ENCODE measurements at places on chromosomes 2 and 18.

DNA sequence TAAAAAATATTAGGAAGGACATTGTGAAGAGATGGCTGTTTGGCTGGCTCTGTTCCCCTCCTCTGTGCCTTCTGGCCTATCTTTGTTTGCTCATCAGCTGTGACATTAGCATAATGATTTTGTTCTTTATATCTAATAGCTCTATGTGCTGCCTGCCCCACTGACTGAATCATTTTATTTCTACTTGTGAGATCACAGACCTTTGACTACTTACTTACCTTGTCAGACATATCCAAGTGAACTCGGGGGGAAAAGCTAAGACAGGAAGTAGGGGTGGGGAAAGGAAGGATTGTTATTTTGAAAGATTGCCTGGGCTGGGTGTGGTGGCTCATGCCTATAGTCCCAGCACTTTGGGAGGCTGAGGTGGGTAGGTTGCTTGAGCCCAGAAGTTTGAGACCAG lies 104.2 kb downstream of the ASAP2 start:
- H3K36me3 ChIP-seq, result no peaks in the 10 kb centered on the region
- no peak overlapping the region for H3K4me3 ChIP-seq
- no peaks in the 10 kb centered on the region for H3K27me3 ChIP-seq
- no peaks in the 10 kb centered on the region for H3K4me1 ChIP-seq
- no peak for DNase-seq

GRCh38 chr2:147589127-147589526 lies 255.7 kb upstream of the ACVR2A start:
- DNase-seq, result no peak
- no peak overlapping the region for H3K27ac ChIP-seq
- no peaks in the 10 kb centered on the region for H3K4me1 ChIP-seq
- H3K36me3 ChIP-seq, result no peaks in the 10 kb centered on the region

- H3K4me1 ChIP-seq, result peaks cover 71% of the 10 kb centered on the region
- no peak for DNase-seq
These were observed 22.1 kb upstream of the COL6A3 start for GRCh38 chr2:237435844-237436587.

DNA sequence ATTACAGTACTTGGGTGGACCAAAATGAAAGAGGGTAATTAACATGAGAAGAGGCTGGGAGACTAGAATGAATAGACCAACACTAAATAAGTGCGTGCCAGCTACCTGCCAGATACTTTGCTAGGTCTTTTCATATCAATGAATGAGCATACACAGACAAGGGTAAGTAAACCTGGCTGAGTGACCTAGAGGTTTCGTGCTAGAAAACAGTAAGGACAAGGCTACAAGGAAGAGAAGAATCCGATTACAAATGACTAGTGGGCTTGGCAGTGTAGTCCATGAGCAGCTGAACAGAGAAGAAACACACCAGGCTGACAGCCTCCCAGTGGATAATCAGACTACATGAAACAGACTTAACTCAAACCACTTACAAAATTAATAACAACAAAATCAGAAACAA lies 64.6 kb downstream of the THADA start:
- H3K36me3 ChIP-seq, result peaks cover 35% of the 10 kb centered on the region
- H3K4me3 ChIP-seq, result no peak overlapping the region
- H3K27me3 ChIP-seq, result no peaks in the 10 kb centered on the region
- no peak overlapping the region for H3K27ac ChIP-seq

- H3K4me1 ChIP-seq, result no peaks in the 10 kb centered on the region
- DNase-seq, result no peak
- H3K27me3 ChIP-seq, result no peaks in the 10 kb centered on the region
- H3K36me3 ChIP-seq, result no peaks in the 10 kb centered on the region
These were observed 214.5 kb upstream of the SLC8A1 start for GRCh38 chr2:40666398-40666797.

GRCh38 chr2:179981085-179981484 lies 26.0 kb downstream of the CWC22 start:
- peaks cover 7% of the 10 kb centered on the region for H3K4me1 ChIP-seq
- DNase-seq, result no peak
- no peak overlapping the region for H3K27ac ChIP-seq
- no peaks in the 10 kb centered on the region for H3K27me3 ChIP-seq
- peaks cover 57% of the 10 kb centered on the region for H3K36me3 ChIP-seq

DNA sequence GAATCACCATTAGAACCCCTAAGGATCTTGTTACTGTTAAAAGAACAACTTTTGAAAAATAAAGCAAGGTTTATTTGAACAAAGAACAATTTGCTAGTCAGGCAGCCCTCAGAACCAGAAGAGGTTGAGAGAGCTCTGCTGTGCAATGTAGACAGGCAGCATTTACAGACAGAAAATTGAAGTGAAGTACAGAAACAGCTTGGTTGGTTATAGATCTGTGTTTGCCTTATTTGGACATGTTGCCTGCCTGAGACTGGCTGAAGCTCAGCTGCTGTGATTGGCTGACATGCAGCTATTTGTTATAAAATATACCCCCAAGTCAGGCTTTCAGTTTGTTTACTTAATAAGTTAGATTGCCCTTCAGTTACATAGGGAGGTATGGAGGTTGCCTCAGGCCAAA lies 12.5 kb downstream of the MSTN start:
- peaks cover 5% of the 10 kb centered on the region for H3K27me3 ChIP-seq
- no peaks in the 10 kb centered on the region for H3K4me1 ChIP-seq
- H3K4me3 ChIP-seq, result no peak overlapping the region
- no peak overlapping the region for H3K27ac ChIP-seq
- no peaks in the 10 kb centered on the region for H3K36me3 ChIP-seq
